ENCODE measurements at places on chromosomes 3 and 15.
A peak's percentile ranks its signal among the peaks of the same experiment; 100 is the strongest.

DNA sequence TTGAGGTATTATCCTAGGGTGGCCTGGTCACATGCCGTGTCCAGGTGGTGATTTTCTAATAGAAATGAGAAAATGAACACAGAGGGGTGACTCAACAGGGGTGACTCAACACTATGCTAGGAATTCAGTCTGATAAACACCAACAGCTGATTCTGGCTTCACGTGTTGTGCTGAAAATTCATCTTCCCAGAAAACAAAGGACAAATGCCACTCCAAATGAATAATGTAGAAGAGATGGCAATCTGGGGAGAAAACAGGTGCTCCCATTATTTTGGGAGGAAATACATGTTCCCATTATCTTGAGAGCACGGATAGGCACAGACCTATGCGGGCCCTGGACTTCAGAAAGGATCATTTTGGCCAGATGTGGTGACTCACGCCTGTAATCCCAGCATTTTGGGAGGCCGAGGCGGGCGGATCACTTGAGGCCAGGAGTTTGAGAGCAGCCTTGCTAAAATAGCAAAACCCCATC, 101.2 kb upstream of the MEX3B start:
- peak; percentile 60 for DNase-seq

GRCh38 chr3:13223574-13224237, 150.5 kb upstream of the IQSEC1 start:
- DNase-seq: no peak

GRCh38 chr3:17398959-17399551, 343.4 kb downstream of the TBC1D5 start:
- no peak for DNase-seq

GRCh38 chr3:113283306-113283705, 71.9 kb downstream of the BOC start:
- DNase-seq: no peak

- DNase-seq: no peak
Measured at GRCh38 chr15:73607843-73608242, 25.3 kb downstream of the NPTN start.

DNA sequence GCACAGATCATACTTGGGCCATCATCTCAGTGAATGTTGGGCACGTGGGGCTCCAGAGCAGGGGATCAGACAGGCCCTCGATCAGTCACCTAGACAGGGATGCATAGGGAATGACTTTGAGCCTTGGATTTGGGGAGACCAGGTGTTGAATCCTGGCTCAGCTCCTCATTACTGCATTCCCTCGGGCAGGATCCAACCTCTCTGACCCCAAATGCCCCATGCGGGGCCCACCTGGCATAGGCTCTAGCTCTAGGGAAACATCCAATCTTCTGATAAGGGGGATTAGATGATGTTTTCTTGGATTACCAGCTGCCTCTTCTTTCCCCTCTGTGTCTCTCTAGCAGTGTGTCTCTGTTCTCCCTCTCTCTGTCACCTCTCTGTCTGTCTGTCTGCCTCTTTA, 22.7 kb downstream of the LOXL1 start:
- no peak for DNase-seq

GRCh38 chr3:28915741-28916500, 364.9 kb upstream of the RBMS3 start:
- DNase-seq: peak; percentile 32

GRCh38 chr3:21654662-21655061, 96.3 kb downstream of the ZNF385D start:
- no peak for DNase-seq

DNA sequence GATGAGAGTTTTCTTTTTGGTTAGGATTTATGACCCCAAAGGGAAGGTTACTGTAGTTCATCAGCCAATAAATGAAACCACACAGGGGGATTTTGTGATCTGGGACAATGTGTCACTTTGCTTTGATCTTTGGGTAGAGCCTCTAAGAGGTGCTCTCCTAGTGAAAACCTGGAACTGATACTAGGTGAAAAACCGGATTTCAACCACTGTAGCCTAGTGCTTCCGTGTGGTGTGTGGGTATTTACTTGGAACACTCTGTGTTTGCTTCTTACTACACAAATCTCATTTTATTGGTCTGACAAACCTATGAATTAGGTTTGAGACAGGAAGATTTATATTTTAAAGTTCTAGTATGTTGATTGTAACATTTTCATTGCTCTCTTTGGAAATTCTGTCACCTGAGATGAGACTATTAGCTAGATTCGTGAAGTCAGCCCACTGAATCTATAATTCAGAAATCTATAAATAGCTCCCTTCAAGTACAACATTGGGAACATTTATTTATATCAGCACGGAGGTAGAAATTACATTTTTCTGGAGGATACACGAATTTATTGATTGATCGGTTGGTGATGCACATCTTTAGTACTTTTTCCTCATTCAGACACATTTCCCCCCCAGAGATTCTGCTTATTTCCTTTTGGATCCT, 119.8 kb downstream of the AKAP13 start:
- peak; percentile 14 for DNase-seq

GRCh38 chr3:54954022-54954421, 26.2 kb upstream of the LRTM1 start:
- DNase-seq: peak; percentile 25

GRCh38 chr3:50519471-50520089, 16.1 kb upstream of the CACNA2D2 start:
- DNase-seq: peak; percentile 58

DNA sequence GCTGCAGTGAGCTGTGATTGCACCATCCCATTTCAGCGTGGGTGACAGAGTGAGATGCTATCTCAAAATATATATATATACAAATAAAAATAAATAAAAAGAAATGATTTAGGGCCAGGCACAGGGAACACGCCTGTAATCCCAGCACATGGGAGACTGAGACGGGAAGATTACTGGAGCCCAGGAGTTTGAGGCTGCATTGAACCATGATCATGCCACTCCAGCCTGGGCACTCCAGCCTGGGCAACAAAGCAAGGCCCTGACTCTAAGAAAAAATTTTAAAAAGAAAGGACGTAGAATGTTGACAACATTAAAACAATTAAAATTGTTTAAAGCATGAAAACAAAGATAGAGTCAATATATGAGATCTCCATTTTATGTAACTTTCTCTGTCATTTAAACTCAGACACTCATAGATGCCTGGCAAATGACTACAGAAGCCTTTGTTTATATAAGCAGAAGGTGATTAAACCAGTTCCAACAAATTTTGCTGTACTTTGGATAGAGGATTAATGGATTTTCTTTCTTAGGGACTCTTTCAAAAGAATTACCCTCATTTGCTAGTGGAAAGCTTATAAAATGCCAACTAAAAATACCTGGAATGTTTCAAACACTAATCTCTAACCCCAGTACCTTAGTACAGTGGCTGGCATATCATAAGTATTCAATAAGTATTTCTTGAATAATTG, 10.7 kb upstream of the TRPM7 start:
- no peak for DNase-seq

DNA sequence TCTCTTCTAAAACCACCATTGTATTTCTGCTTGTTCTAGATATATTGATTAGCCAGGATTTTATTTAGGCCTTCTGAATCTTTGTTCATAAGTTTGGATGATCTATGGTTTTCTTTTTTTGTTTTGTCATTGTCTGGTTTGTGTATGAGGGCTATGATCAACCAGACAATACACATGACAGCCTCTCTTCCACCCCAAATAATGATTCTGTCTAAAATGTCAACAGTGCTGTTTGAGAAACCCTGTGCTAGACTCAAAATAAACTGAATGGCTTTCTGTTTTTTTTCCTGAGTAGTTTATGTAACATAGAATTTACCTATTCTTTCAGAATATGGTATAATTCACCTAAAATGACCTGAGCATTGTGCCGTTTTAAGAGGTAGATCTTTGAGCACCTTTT, 66.1 kb downstream of the PLCL2 start:
- no peak for DNase-seq

GRCh38 chr3:1252061-1252430, 159.2 kb downstream of the CNTN6 start:
- no peak for DNase-seq

DNA sequence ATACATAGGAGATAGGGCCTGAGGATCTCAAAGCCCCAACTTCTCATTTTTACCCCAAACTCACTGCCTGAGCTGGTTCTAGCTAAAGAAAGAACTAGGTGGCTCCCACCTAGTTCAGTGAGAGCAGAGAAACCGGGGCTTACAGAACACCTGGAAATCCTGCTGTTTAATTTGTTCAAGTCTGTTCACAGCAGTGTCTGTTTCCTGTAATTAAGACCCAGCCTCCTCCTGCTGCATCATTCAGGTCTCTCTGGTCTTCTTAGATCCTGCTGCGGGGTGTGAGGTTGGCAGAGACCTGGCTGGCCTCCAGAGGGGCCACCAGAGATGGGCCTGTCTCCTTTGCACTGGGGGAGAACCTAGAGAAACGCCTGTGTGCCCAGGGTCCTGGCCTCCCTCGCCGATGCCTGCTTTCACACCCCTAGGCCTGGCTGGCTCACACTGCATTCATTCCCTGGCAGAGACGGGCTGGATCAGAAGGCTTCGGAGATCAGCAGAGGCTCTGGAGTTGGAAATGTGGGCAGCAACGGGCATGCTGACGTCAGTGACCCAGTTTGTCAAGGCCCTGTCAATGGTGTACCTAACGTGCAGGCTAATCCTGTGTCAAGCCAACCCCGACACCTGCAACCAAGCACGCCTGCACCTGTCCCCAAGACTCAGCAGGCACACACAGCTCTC, 4.9 kb upstream of the CHRNA3 start:
- DNase-seq: peak; percentile 96

GRCh38 chr3:194688200-194688740, 2.6 kb downstream of the FAM43A start:
- DNase-seq: peak; percentile 20

GRCh38 chr3:28912120-28912885, 368.6 kb upstream of the RBMS3 start:
- no peak for DNase-seq

DNA sequence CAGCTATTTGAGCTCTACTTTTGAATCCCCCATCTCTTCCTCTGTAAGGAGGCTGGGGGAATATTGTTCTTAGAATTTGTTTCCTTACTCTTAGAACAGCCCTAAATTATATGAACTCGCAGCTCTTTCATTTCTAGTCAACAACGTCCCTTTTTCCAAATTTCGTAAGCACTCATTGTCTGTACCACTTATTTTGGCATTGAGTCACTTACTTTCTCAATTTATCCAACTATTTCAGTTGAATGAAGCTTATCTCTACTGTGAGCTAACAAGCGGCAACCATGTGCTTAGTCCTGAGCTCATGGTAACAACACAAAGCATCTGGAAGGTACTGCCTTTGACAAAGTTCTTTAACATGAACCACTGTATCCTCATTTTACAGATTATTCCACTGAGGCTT, 191.1 kb downstream of the GREM1 start:
- DNase-seq: no peak

DNA sequence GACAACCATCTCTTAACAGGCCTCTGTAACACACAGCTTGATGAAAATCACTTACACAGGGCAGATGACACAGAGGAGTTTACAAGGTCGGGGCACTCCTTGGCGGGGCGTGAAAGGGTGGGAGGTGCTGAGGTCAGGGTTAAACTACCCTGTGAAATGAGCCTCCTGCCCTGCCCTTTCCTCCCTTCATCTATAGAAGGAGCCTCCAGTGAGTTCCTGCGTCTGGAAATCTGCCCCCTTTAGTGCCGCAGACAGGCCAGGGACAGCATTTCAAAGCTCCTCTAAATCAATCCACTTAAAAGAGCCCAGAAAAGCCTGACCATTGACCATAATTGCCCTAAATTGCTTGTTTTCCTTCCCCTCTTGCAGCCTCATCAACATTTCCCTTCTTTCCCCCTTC, 1.9 kb downstream of the ROBO1 start:
- DNase-seq: no peak

DNA sequence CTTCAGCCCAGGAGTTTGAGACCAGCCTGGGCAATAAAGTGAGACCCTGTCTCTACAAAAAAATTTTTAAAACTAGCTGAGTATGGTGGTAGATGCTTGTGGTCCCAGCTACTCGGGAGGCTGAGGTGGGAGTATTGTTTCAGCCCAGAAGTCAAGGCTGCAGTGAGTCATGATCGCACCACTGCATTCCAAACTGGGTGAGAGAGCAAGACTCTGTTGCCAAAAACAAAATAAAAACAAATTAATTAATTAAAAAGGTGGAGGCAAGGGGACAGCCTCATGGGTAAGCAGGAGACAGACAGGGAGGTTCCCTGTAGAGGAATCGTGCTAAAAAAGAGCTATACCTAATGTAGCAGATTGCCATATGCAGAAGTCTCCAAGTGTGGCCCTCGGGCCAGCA, 12.6 kb downstream of the HAPLN3 start:
- DNase-seq: no peak

GRCh38 chr3:159196359-159196758, 394.5 kb downstream of the MFSD1 start:
- no peak for DNase-seq

GRCh38 chr3:55144015-55144673, 216.3 kb upstream of the LRTM1 start:
- no peak for DNase-seq

DNA sequence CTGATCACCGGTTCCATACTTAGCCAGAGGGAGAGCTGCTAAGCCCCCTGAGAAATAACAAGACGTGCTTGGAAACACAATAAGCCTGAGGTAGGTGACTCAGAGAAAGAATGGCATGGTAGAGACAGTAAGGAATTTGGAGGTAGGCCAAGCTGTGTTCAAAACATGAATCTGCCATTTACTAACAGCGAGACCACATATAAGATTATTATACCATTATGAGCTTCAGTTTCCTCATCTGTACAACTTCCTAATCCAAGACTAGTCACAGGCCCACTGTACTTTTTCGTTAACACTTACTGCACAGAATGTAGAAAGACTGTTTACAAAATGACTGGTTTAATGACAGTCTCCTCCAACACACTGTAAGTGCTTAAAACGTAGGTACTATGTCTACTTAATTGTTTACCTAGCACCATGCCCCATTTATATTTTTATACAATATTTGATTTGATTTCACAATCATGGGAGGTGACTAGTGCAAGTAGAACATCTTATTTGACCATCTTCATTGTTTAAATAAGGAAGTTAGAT, 25.7 kb downstream of the ATOSA start:
- DNase-seq: peak; percentile 82

- peak; percentile 13 for DNase-seq
Measured at GRCh38 chr15:48974882-48975281, 11.2 kb upstream of the SHC4 start.

GRCh38 chr3:45060165-45060892, 34.2 kb downstream of the CLEC3B start:
- DNase-seq: no peak

DNA sequence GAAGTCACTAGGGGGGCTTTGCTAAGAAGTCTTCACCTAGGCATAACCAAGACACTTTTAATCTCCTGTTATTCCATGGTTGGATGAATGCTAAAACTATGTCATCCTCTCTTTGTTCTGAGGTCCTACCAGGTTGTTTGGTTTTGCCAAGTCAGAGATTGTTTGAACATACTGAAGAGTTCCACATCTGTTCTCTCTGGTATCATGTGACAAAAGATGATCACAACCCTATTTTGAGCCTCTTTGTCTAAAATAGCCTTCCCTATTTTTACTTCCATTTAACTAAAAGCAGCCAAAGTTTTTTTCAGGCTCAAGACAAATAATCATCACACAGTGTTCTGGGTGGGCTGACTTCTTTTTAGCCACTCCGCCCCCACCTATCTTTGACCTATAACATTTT, 218.4 kb upstream of the LMCD1 start:
- DNase-seq: peak; percentile 48
